ENCODE measurements at places on chromosomes 2 and 18. TPM values are rescaled to one million over a fixed set of nuclear protein-coding genes. Genes with fewer than 3 reads are reported as not detected.

DNA sequence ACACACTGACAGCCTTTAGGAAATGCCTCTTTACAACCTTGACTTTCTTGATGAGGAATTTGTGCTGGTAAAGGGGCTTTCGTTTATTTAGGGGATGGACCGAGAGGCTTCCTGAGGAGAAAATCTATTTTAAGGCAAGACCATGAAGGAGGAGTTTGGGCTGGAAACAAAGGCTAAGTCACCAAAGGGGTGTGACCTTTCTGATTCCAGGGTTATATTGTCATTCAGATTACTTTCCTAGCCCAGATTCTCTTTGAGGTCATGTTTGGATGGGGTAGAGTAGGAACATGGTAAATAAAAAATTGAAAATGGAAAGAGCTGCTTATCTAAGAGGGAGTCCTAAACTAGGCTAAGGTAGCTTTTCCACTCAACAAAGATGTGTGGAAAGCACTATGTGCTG is 77.1 kb upstream of the UGP2 start:
- DNase-seq: no peak

DNA sequence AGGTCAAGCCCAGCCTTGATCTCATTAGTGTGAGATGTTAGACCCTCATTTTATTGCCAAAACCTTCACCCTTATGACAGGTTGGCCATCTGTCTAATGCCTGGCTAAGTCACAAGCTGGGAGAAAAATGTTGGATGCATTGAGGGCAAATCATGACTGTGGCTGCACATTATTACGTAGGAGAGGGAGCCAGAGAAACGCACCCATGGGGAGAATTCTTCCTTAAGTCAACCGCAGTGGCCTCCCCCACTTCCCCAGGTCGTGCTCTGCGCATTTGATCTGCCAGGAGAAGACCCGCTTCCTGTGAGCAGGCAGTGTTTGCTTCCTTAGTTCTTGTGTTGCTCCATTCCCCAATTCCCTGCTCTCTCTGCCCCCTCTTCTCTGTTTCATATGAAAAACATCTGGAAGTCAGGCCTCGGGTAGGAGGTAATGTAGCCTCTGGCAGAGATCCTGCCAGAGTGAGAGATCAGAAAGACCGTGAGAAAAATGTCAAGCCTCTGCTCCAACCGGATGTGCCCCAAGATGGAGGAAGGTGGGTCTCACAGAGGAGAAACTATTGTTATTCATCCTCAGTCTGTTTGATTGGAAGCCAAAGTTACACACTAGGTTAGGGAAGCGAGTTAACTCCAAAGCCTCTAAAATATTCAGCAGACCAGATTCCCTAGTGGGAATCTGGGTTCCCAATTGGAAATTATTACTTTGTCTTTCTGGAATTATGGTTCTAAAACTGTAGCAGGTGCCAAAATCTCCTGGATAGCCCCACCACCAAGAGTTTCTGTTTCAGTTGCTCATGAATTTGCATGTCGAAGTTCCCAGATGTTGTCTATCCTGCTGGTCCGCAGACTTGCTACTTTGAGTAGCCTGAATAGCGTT is 144.3 kb upstream of the PELI1 start:
- DNase-seq: peak; percentile 90

GRCh38 chr2:60002183-60002867 is 551.1 kb downstream of the BCL11A start:
- no peak for DNase-seq

DNA sequence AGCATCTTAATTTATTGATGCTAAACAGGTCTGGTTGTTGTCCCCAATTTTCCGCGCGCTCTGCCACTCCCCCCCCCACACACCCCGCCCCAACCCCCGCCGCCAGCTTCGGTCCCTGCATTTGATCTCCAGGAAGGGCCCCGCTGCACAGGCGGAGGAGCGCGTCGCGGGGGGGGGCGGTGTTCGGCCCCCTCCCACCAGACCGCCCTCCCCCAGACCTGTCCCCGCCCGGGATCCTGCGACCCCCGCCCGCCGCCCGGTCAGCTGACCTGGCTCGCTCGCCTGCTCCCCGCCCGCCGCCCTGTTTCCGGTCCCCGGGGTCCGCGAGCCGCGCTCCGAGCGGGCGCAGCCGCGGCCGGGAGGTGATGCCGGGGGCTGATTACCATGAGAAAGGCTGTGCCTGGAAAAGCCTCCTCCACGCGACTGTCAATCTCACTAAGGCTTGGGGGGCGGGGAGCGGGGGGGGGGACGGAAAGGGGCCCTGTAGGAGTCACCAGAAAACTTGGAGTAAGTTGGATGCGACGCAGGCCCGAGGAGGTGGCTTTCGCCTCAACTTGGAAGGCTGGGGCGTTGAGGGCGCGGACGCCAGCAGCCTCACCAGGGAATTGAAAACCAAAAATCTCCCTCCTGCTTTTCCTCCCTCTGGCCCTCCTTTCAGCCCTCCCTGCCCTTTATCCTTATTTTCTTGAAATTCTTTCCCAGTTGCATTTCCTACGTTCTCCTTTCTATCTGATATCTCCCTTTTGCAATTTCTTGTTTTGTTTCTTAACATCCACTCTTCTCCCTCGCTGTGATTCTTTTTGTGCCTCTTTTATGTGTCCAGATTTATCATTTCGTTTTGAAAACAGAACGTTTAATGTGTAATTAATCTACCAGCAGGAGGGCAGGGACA is 4.4 kb upstream of the ZEB2 start:
- DNase-seq: no peak

- DNase-seq: no peak
These were observed 130.3 kb upstream of the BCL2L11 start for GRCh38 chr2:110990440-110990839.

IL36G gene
- polyA plus RNA-seq: not detected

- no peak for DNase-seq
These were observed 13.2 kb upstream of the CEP68 start for GRCh38 chr2:65043001-65043400.

DNA sequence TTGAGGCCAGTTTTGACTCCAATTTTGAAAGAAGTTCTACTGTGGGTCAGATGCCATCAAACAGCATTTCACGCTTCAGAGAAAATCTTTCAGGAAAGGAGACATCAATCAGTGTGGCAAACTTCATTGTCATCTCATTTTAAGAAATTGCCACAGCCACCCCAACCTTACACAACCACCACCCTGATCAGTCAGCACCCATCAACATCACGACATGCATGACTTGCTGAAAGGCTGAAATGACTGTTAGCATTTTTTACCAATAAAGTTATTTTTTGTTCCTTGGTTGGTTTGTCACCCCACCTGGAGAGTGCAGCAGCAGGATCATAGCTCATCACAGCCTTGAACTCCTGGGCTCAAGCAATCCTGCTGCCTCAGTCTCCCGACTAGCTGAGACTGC is 10.4 kb downstream of the DNAJC10 start:
- DNase-seq: no peak

HOXD4 gene
- 9.4 TPM for polyA plus RNA-seq

- DNase-seq: no peak
These were observed 515 bp upstream of the PLEKHB2 start for GRCh38 chr2:131104487-131105155.

GRCh38 chr2:201126308-201127151 is 10.6 kb downstream of the CFLAR start:
- DNase-seq: no peak

DNA sequence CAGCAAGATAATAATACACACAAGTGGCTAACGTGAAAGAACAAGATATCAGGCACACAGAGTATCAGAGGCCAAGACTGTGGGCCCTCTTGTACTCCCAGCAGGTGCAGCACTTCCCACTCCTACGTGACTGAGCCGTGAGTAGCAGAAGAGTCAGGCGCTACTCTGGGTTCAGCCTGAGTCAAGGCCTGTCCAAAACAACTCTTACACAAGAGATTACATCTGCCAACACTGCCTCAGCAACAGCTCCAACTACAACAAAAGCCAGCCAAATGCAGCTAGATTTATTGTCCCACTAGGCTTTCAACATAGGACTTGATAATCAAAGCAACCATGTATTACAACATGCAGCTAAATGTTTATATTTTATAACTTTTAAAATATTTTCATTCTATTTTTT is 56.2 kb downstream of the ITSN2 start:
- DNase-seq: peak; percentile 92

GRCh38 chr18:23631746-23632145 is 31.0 kb downstream of the ANKRD29 start:
- no peak for DNase-seq

GRCh38 chr2:27078267-27079194 is at the start of gene EMILIN1:
Gene EMILIN1 (plus strand): TSS chr2:27078615. CDS start chr2:27079066, 451 bp downstream.
- DNase-seq: peak; percentile 97

GRCh38 chr2:11560806-11561205 is 27.0 kb downstream of the GREB1 start:
- no peak for DNase-seq

AFF3 gene
- 4.1 TPM for polyA plus RNA-seq

- no peak for DNase-seq
These were observed 27.5 kb downstream of the INSIG2 start for GRCh38 chr2:118115761-118116160.

GRCh38 chr2:46053564-46053963 is 243.6 kb upstream of the EPAS1 start:
- no peak for DNase-seq

TANC1 gene
- 30.1 TPM for polyA plus RNA-seq

DNA sequence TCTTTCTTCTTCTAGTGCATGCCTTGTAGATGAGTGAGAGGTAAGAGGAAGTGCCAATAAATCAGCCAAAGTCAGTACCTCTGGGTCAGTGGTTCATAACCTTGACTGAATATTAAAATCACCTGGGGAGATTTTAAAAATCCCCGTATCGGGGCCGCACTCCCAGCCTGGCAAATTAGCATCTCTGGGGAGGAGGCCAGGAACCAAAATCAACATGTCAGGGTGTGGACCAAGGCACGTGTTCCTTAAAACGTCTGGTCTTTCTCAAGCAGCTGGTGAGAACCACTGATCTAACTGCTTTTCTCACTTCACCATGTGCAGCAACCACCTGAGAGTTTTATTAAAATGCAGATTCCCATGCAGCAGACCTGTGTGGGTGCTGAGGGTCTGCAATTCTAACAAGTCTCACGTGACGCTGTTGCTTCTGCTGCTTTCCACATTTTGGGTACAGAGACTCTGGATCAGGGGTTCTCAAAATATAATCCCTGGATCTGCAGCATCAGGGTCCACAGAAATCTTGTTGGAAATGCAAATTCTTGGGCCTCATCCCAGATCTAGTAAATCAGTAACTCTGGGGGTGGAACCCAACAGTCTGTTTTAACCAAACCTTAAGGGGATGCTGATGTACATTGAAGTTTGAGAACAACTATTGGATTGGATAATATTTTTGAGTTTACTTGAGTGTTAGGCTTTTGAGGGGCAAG is 49.5 kb downstream of the CHST9 start:
- DNase-seq: no peak

- DNase-seq: no peak
These were observed 3.0 kb upstream of the STK17B start for GRCh38 chr2:196174404-196174803.

GRCh38 chr2:43941966-43942365 is 53.8 kb downstream of the LRPPRC start:
- no peak for DNase-seq

ST8SIA3 gene
- 0.10 TPM for polyA plus RNA-seq

AGAP1 gene
- polyA plus RNA-seq: 30.0 TPM

TUBB6 gene
- 212 TPM for polyA plus RNA-seq

ANAPC1 gene
- polyA plus RNA-seq: 16.4 TPM

APLF gene
- 1.4 TPM for polyA plus RNA-seq

CHRND gene
- 133 TPM for polyA plus RNA-seq

DNA sequence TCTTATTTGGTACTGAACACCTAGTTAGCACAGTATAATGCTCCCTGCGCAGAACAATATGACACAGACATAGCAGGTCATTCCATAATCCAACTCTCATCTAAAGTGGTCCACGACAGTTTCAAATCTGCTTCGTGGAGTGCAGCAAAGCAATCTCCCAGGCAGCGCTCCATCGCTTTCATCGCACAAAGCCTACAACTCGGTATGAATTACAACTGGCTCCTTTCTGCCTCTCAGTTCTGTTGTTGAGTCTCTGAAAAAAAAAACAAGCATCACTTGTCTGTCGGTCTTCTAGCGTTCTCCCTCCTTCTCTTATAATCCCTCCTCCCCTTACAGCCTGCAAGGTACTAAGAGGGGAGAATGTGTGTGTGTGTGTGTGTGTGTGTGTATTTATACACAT is 123.5 kb downstream of the FIGN start:
- DNase-seq: no peak

DNA sequence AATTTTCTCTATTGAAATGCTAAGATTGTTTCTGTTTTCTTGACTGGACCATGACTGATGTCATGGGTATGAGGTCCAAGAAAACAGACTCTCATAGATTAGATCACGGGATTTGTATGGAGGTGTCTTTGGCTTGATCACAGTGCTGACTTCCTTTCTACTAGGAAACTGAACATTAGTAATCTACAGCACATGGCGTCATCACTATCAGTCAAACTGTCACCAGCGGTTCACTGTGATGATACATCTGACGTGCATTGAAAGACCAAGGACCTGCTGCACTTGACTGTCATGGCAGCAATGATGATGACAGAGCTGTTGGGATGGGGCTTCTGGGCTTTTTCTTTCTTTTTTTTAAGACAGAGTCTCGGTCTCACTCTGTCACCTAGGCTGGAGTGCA is 28.2 kb upstream of the IMPA2 start:
- no peak for DNase-seq

DNA sequence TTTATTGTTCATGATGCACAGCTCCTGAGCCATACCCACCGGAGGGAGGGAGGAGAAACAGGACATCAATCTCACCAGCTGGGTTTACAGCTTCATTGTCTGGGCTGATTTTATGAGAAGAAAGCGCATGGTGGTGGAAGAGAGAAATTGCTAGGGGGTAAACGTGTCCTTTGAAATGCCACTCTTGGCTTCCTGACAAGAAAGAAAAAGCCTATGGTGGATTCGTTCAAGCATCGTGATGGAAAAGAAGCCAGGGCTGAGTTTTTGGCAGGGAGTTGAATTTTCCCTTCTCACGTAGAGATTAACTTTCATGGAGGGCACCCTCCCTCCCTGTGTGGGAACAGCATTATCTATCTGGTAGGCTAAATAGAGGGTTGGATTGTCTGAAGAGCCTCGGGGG is 502.0 kb downstream of the SLC4A3 start:
- no peak for DNase-seq

DNA sequence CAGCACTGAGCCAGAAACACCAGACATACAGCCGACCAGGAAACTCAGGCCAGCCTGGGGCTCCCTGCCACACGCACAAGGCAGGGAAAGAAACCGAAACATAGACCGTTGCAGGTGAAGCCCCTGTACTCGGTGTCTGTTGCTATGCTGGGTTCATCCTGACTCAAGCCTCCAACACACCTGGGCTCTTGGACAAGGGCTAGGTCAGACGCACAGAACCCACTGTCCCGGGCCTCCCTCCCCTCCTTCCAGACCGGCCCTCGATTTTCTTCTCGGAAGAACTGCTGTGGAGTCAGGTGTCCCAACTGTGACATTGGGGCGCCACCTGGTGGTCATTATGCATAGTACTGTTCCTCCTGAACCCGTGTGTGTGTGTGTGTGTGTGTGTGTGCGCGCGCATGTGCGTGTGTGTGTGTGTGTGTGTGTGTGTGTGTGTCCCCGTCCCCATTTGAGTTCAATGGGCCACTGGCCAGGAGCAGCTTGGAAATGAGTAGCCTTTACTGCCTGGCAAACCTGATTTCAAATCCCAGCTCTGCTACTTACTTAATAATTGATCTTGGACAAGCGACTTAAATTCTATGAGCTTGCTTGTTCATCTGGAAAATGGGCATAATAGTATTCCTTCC is 55.4 kb upstream of the GLI2 start:
- peak; percentile 82 for DNase-seq

GRCh38 chr2:200615247-200615646 is 29.4 kb downstream of the AOX1 start:
- no peak for DNase-seq

SP140 gene
- polyA plus RNA-seq: 0.76 TPM

GRCh38 chr2:234488913-234489451 is 7.9 kb downstream of the ARL4C start:
- DNase-seq: no peak

CCDC85A gene
- polyA plus RNA-seq: 2.7 TPM

- no peak for DNase-seq
These were observed 369.1 kb downstream of the SETBP1 start for GRCh38 chr18:45049578-45050319.

All from muscle of back (tissue), 13 donors.